ELF-1 (cell line): ENCODE measurements at places on chromosomes 13 and 19.

DNA sequence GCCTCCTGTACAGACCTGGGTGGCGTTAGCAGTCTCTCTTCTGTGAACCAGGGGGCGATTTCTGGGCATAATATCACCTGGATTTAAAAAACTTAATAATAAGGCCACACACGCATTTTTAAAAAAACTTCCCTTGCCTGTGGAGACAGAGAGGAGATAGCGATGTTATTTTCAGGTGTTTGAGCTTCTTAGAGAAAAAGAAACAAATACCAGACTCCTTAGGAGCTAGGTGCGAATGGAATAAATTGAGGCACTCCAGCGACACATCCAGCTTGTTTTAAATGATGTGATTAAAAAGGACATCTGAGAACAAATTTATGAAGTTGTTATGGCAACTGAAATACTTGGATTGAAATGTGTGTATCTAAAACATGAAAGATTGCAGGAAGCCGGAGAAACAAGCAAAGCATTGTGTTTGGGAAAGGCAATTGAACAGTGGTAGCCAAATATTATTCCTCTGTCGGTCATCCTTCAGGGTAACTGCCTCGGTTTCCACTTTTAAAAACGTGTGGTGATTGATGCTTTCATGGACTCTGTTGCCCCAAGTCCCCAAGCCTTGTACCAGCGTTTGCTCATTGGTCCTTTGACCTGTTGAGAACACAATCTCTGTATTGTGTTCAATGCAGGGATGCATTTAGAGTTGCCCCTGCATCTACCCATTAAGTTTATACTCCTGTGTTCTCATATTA is 158.7 kb downstream of the TM9SF2 start:
- no peak for DNase-seq

DNA sequence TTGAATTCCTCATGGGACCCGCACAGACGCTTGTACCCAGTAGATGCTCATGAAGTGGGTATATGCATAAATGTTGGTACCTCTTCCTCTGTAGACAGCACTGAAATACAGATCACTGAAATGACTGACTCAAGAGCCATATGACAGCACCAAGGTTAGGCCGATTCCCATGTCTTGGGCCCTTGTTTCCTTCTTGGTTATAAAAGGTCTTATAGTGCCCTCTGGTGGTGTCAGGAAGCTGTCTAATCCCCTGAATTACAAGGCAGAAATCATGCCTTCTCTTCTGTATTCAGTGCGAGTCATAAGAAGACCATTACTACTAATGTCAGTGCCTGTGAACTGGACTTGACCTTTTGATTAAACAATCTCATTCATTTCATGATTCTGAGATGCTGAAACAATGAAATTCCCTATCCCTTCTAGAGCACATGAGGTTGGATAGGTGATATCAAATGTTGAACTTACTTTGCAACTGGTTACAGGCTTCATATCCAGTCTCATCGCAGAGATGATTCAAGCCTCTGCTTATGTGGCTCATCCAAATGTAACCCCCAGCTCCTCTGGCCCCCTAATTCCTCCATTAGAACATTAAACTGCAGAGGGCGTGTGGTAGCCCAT is 59.7 kb downstream of the SPATA13 start:
- DNase-seq = peak; percentile 61

DNA sequence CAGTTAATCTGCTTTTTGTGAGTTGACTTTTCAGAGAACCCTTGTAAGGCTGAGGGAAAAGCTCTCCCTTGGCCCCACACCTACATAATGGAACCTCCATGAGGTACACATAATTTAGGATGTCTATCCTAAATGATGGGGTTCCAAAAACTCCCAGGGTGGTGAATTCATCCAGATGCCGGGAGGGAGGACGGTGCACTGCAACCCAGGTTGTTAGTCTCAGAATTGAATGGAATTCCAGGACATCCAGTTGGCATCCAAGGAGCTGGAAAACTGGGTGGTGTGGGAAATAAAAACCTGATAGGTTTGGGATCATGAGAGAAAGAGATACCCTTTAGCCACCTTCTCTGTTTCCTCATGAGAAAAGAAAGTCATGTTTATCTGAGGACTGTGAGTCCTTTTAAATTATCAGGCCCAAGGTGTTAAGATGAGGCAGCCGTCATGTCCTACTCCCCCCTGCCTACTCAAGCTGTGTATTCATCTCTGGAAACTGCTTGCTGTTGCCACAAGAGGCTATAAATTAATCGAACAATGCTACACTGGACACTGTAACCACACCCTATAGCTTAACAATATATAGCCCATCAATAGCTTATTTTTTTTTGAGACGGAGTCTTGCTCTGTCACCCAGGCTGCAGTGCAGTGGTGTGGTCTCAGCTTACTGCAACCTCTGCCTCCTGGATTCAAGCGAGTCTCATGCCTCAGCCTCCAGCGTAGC is 49.5 kb downstream of the C13orf46 start:
- DNase-seq = no peak

- no peak for DNase-seq
Observed at GRCh38 chr13:80778297-80778696, 437.4 kb upstream of the SPRY2 start.

- no peak for DNase-seq
Observed at GRCh38 chr13:112700291-112701060, 10.6 kb downstream of the ATP11A start.

DNA sequence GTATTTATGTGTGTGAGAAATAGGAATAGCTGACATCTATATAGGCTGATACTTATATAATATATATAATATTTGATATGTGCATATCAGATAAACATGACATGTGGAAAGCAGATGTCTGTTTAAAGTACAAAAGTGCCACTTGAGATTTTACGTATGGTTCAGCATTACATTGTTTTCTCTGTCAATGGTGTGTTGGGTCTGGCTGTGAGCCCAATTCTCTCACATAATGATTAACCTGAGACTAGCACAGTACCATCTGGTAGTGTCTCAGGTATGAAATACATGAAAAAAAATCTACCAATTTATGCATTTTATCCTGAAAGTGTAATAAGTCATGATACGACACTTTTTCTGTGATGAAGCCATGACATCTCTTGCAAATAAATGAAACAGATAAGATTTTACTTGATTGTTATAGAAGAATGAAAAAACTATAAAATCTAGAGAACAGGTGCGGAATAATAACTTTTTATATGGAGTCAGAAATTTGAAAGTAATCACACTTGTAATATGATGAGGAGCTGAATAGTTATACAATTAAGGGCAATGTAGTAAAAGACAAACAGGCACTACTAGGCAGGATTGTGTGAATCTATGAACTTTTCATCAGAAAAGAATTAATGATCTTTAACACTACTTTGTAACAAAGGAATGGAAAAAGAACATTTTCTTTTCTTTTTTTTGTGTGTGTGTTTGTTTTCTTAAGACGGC is 1405.0 kb downstream of the OLFM4 start:
- no peak for DNase-seq

DNA sequence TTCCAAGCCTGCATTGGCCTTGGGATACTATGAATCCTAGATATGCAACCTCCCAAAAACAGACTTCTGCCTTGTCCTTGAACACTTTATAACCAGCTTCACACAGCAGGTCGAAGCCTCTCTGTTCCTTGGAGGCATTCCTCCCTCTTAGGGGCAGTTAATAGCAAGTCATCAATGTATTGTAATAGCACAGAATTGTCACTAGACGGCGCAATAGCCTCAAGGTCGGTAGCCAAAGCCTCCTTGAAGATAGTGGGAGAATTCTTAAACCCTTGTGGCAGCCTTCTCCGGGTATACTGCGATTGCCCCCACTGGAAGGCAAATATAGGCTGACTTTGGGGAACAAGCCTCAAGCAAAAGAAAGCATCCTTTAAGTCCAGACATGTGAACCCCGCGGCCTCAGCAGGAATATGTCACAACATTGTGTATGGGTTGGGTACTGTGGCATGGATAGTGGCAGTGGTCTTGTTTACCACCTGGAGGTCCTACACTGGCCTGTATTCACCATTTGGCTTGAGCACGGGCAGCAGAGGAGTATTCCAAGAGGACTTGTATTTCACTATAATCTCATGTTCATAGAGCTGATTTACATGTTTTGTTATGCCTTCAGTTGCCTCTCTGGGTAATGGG is 61.1 kb downstream of the ZNF431 start:
- peak; percentile 60 for DNase-seq

DNA sequence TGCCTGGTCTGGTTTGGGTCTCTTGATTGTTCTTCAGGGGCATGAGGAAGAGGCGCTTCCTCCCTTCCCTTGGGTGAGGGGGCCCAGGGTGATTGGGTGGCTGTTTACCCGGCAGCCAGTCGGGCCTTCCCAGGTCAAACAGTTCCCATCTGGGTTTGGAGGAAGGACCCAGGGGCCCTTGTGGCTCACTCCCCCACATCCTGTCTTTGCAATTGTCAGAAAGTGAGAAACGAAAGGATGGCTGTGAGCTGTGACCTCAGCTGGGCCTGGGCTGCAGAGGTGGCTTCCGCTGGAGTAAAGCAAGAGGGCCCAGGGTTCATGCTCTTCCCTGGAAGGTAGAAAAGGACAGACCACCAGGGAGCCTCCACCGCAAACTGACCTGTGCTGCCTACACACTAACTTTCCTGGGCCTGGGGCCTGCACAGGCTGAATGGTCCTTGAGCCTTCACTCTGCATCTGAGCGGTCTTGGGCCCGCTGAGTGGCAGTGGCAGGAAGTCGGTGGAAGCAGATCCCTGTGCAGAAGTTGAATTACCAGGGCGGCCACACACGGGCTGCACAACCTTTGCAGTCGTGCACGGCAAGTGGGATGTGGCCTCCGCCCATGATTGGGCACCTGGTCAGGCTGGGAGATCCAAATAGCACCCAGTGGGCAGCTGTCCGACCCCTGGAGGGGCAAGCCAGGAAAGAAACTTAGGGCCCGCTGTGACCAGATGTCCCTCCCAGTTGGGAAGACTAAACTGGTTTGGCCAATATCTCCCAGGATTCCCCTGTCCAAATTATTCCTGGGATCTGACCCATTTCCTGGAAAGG is 5.3 kb upstream of the CD79A start:
- no peak for DNase-seq

GRCh38 chr13:34263681-34264080 is 445.7 kb downstream of the RFC3 start:
- no peak for DNase-seq

DNA sequence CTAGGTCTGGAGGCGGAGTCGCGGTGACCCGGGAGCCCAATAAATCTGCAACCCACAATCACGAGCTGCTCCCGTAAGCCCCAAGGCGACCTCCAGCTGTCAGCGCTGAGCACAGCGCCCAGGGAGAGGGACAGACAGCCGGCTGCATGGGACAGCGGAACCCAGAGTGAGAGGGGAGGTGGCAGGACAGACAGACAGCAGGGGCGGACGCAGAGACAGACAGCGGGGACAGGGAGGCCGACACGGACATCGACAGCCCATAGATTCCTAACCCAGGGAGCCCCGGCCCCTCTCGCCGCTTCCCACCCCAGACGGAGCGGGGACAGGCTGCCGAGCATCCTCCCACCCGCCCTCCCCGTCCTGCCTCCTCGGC is at the start of gene SLC5A5:
Gene SLC5A5, plus strand, starts transcription at position 68 of the 373 bp plus-strand sequence. CDS start 375 bp downstream, outside the sequence.
- no peak for DNase-seq

DNA sequence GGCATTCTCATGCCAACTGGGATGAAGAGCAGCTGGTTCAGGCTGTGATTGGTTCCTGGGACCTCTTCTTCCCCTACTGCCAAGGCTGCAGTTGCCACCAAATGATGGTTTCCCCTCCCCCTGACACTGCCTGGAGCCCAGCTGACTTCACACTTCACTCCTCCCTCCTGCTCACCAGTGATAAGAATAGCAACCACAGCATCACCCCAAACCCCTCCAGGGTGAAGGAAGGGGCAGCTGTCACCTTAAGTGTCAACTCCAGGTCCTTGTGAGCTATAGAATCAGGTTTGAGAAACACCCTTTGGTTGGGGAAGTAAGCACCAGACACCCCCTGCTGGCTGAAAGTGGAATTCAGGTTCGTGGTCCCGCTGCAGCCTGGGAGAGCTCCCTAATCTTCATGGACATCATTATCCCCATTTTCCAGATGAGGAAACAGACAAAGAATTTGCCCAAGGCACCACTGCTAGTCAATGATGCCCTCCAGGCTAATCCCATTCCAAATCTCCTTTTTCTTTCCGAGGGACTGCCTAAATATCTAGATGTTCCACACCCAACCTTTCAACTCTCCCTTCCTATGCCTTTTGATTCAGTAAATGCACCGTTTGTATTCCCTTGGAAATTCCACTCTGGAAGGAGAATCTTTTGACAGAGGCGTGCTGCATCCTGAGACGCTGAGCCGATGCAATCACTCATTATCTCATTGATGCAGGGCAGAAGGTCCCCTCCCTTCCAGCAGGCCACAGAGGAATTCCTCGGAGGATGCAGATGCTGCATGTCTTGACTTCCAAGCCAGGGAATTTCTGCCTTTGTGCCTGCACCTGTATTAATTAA is 50.6 kb upstream of the UQCRFS1 start:
- DNase-seq = peak; percentile 87

- no peak for DNase-seq
Observed at GRCh38 chr19:3073931-3074595, 11.8 kb upstream of the TLE5 start.

DNA sequence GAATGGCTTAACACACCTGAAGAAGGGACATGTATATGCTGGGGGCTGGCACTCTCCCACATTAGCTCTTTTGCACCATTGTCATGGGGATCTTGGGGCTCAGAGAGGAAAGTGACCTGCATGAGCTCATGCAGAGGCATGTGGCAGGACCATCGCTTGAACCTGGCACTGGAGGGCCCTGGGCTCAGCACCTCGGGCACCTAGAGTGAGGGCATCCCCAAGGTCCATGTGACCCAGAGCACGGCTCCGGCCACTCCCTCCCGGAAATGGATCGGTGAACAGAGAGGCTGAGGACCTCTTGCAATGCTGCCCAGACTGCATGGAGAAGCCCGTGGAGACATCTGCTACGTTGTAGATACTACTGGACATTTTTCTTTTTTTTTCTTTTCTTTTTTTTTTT is 38.6 kb upstream of the CCNE1 start:
- no peak for DNase-seq

GRCh38 chr19:14497228-14497921 is 1.4 kb upstream of the GIPC1 start:
- DNase-seq = no peak

GRCh38 chr13:44129418-44129817 is 244.2 kb upstream of the SERP2 start:
- DNase-seq = no peak

GRCh38 chr19:42419309-42419708 is 7.9 kb downstream of the LIPE start:
- DNase-seq = no peak

- peak; percentile 76 for DNase-seq
Observed at GRCh38 chr13:32267836-32268439, 47.2 kb downstream of the ZAR1L start.

GRCh38 chr13:111330066-111330610 is 9.7 kb downstream of the TEX29 start:
- DNase-seq = no peak

GRCh38 chr19:21130097-21130775 is 11.6 kb upstream of the ZNF431 start:
- DNase-seq = no peak

- no peak for DNase-seq
Observed at GRCh38 chr19:29260477-29261317, 47.7 kb upstream of the UQCRFS1 start.

- no peak for DNase-seq
Observed at GRCh38 chr13:97240788-97241734, 18.9 kb downstream of the MBNL2 start.

- DNase-seq = no peak
Observed at GRCh38 chr13:43240278-43240677, 216.9 kb downstream of the DNAJC15 start.

- DNase-seq = no peak
Observed at GRCh38 chr13:23963184-23963931, 66.1 kb upstream of the C1QTNF9B start.

- DNase-seq = no peak
Observed at GRCh38 chr13:51771418-51772104, 32.4 kb downstream of the DHRS12 start.
